Activated naive CD8-positive, alpha-beta T cell treated with anti-CD3 and anti-CD28 coated beads for 36 hours (primary cell): ENCODE measurements at places on chromosomes 3 and 15. TPM values are rescaled to one million over a fixed set of nuclear protein-coding genes. Genes with fewer than 3 reads are reported as not detected.

ST3GAL6 gene
- 0.58 TPM for total RNA-seq

CSTA gene
- not detected for total RNA-seq

OCA2 gene
- total RNA-seq, result not detected

PPCDC gene
- total RNA-seq, result 33.7 TPM

BTLA gene
- total RNA-seq, result 34.1 TPM

PLS1 gene
- 6.2 TPM for total RNA-seq

IMPG2 gene
- 0.12 TPM for total RNA-seq

CLSTN2 gene
- total RNA-seq, result not detected

ISG20 gene
- total RNA-seq, result 108 TPM

IL20RB gene
- total RNA-seq, result 1.1 TPM

CACNA1D gene
- total RNA-seq, result not detected
